Renal cortical epithelial cell (primary cell): ENCODE measurements at places on chromosomes 4 and X.

DNA sequence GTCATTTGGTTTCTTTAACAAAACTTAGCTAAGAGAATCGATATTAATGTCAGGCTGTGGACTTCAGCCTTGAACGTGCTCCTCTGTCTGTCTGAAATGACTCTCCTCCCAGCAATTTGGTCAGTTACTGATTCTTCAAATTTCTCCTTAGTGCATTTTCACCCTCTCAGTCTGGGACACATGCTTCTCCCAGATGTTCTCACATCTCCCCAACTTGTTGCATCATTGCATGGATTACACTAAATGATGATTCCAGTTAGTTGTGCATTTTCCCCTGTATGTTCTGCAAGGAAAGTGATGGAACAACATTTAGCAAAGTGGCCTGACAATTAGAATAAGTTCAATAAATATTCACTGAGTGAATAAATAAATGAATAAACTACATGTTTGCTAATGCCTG lies 94.4 kb downstream of the NLGN4X start:
- DNase-seq, result no peak

GRCh38 chrX:130091980-130092522 lies 18.2 kb downstream of the ELF4 start:
- no peak for DNase-seq

DNA sequence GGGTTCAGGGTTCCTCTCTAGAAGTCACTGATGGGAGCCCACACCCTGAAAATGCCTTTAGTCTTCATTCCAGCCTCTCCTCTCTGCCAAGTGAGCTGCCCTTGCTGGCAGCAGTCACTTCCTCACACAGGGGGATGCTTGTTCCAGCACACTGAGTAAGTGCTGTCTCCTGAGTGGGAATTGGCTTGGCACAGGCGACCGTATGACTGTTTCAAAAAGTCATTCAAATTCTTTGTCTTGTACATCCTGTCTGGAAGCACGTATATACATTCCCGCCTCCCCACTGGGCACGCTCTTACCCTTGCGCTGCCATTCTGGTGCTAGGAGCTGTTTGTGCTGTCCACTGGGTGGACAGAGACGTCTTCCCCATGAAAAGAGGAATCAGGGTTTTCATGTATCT lies 40.2 kb upstream of the CD99 start:
- no peak for DNase-seq

- peak; percentile 88 for DNase-seq
Observed at GRCh38 chr4:99180382-99181070, 36.4 kb upstream of the ADH4 start.

DNA sequence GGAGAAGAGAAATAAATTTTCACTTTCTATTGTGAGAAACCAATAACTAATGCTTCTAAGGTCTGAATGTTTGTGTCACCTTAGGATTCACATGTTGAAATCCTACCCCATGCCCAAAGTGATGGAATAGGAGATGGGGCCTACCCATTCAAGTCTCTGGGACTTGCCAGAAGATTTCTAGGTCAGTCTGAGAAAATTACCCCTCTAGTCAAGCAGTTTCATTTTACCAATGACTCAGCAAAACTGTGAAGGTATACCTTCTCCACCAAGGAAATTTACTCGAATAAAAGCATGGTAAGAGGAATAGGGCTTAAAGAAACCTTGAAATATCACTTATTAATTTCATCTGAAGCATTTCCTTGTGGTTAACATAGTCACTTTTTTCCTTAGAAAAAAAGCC lies 23.5 kb upstream of the PAPSS1 start:
- peak; percentile 53 for DNase-seq

DNA sequence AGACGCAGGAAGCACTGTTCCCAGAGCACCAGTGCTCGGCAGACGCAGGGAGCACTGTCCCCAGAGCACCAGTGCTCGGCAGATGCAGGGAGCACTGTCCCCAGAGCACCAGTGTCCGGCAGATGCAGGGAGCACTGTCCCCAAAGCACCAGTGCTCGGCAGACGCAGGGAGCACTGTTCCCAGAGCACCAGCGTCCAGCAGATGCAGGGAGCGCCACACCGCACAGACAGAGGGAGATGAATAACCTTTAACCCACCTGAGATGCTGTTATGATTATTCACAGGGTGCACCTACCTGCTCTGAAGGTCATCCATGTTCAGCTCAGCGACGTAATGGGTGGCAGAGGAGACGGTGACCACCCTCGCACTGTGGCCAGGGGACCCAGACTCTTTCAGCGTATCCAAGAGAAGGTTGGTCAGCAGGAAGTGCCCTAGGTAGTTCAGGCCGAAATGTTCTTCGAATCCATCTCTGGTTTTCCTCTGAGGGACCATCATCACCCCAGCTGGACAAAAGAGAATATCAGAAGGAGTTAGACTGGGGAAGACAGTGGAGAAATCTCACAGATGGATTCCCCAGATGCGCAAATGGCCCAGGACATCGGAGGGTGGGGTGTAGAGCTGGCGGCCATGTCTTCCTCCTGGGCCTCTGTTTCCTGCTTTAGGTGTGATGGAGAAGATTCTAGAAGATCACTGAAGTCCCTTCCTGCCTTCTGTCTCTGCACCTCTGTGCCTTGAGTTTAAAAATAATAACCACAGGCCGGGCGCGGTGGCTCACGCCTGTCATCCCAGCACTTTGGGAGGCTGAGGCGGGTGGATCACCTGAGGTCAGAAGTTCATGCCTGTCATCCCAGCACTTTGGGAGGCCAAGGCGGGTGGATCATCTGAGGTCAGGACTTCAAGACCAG lies 234.1 kb downstream of the DHRSX start:
- DNase-seq, result no peak

DNA sequence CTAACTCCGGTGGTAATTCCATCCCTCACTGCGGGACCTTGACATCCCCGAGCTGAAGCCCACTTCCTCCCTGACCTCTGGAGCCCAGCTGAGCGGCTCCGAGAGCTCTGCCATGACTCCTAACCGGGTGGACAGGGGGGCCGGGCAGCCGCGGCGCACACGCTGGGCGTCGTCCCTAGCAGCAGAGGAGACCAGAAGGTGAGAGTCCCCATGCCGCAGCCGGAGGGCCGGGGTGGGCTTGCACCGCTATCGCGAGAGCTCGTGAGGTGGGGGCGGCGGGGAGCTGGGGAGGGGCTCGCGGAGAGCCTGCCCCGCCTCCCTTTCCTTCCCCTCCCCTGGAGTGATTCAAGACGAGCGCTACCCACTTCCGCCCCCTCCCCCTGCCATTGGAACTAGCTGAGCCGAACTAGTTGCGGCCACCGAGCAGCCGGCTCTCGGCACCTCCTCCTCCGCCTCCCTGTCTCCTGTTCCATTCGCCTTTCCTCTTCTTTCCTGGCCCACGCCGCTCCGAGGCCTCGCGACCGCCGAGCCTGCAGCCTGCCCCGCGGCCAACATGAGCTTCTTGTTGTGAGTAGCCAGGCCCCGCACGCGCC lies at the start of gene MOB1B:
Gene MOB1B, plus strand, starts transcription at position 386 of the 593 bp plus-strand sequence. Its CDS starts 168 bp downstream, at position 554.
- peak; percentile 68 for DNase-seq

DNA sequence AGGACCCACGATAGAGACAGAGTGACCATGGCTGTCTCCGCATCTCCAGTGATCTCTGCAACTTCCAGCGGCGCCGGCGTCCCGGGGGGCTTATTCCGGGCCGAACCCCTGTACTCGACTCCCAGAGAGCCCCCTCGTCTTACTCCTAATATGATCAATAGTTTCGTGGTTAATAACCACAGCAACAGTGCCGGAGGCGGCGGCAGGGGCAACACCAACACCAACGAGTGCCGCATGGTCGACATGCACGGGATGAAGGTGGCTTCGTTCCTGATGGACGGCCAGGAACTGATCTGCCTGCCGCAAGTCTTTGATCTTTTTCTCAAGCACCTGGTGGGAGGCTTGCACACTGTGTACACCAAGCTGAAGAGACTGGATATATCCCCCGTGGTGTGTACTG lies 343 bp downstream of the DACH2 start:
- DNase-seq, result no peak
